ENCODE measurements at places on chromosomes 1 and 21.

- DNase-seq: no peak
These were observed 98.7 kb upstream of the USP24 start for GRCh38 chr1:55313903-55314302.

- DNase-seq: peak; percentile 81
These were observed at the start of gene LDLRAP1 for GRCh38 chr1:25543425-25544242. Gene LDLRAP1 (plus strand): TSS chr1:25543606. CDS start chr1:25543699, 93 bp downstream.

DNA sequence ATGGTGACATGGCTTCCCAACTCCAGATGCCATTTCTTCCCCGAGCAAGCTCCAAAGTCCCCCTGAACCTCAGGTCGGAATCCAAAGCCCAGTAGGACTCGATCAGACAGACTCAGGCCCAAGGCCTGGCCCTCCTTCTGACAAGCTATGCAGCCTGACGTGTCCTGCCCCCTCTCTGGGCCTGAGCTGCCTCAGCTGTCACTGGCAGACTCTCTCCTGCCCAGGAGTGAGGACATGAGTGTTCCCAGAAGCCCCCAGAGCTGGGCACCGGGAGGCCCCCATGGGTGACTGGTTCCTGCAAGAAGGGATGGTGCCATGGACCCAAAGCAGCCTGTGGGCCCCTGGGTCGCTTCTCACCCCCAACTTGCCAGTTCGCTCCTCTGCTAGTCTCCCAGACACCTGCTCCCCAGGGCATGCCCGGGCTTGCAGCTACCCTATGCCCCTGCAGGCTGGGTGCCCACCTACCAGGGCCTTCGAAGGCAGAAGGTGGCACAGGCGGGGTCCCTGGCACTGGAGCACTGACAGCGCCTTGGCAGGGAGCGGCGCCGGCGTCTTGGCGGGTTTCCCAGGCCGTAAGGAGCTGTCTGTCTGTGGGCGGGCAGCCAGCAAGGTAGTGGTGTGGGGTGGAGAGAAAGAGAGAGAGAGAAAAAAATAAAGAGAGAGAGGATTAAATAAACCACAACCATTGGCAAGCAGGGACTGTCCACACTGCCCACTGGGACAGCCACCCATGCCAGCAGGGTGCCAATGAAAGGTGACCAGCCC lies 2.3 kb downstream of the EDN2 start:
- DNase-seq: no peak

GRCh38 chr1:3352299-3352951 lies 102.0 kb upstream of the ARHGEF16 start:
- DNase-seq: no peak

DNA sequence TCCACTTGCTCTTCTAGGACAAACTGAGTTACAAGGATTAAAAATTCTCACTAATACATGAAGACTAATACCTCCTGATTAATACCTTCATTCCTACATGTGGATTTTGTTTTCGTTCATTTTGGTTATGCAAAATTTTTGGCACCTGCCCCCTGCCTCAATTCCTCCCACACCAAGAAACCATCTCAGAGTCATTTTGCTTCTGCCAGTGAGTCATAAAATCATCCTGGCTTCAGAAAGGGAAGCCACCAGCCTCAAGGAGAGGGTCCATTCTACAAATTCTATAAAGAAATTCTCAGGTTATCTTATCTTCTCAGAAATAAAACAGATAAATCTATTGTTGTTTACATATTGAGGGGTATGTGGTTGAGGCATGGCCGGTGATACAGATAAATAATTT lies 103.2 kb upstream of the COA6 start:
- no peak for DNase-seq

DNA sequence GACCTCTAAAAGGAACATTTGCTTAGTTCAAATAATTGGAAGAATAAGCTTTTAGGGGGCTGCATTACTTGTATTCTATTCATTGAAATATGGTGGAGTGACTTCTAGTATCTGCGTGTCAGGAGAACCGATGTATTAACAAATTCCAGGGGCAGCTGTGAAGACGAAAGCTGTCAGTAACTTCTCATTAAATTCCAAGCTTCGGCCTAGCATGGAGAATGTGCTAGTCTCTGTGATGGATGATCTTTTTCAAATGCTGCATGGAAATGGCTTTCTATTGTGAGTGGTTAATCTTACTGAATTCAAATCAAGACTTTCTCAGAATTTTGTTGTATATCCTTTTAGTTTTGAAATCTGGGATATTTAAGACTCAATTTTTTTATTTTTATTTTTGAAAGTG lies 429.9 kb downstream of the ADGRL2 start:
- no peak for DNase-seq

DNA sequence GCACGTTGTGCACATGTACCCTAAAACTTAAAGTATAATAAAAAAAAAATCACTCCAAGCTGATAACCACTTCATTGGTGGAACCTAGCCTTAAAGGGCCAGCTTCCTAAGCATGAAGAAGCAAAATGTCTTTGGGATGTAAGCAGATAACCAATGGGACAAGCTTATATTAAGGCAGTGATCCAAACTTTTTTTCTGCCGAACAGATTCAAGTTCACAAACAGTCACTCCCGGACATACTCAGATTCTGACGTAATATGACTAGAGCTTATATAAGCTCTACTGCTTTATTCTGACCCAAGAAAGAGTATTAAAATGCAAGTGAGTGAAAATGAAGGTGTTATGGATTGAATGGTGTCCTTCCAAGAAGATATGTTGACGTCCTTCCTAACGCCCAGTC lies 44.9 kb upstream of the HIVEP3 start:
- no peak for DNase-seq

GRCh38 chr1:61013189-61013945 lies 69.0 kb upstream of the NFIA start:
- no peak for DNase-seq

GRCh38 chr1:32549616-32550015 lies 10.4 kb downstream of the ZBTB8A start:
- DNase-seq: no peak

GRCh38 chr1:84582802-84583587 lies 8.8 kb upstream of the CTBS start:
- DNase-seq: no peak

- DNase-seq: no peak
These were observed 358.7 kb downstream of the LTN1 start for GRCh38 chr21:28633839-28634555.

DNA sequence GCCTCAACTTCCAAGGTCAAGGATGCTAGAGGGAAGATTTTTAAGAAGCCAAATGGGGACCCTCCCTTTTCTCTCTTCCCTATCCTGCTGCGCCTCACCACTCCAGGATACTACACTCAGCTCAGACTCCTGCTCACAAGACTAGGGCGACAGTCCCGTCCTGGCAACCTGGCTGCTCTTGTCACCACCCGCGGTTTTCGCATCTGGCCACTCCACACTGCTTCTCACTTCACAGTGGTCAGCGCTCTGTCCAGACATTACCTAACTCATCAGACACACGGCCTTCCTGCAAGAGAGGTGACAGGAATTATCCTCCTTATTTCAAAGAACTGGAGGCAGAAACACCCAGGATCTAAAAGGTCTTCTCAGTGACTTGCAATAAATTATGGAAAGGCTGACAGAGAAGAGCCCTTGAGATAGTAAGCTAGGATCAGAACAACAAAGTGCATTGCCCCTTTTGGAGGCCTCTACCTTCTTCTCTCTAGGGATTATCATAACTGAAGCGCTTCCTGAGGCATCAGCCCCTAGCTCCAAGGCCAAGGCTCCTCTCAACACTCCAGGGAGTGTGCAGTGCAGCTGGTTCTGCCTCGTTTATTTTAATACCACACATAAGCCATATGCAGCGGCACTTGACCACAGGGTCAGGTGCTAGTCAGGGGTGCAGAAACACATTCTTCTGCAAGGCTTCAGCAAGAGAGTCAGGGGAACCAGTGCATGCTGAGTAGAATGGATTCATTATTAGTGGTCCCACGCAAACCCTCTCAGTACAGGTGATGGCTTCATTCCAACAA lies 41.9 kb downstream of the ASTN1 start:
- DNase-seq: no peak

DNA sequence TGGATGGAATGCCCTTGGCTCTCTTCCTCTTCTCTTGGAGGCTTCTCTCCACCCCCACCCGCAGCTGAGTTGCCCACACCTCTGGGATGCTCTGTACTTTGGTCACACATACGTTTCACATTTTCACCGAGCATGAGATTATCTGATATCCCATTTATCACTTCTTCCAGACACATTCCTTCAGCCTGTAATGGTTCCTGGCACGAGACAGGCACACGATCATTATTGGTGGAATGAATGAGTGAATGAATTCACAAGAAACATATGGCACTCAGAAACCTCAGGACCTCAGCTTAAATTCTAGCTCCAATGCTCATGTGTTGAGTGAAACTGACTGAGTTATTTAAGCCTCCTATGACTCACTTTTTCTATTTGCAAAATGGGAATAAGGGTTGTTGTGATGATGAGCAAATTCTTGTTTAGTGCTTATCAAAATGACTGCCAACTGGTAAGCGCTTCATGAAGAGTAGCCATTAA lies 242.7 kb upstream of the JUN start:
- DNase-seq: no peak

DNA sequence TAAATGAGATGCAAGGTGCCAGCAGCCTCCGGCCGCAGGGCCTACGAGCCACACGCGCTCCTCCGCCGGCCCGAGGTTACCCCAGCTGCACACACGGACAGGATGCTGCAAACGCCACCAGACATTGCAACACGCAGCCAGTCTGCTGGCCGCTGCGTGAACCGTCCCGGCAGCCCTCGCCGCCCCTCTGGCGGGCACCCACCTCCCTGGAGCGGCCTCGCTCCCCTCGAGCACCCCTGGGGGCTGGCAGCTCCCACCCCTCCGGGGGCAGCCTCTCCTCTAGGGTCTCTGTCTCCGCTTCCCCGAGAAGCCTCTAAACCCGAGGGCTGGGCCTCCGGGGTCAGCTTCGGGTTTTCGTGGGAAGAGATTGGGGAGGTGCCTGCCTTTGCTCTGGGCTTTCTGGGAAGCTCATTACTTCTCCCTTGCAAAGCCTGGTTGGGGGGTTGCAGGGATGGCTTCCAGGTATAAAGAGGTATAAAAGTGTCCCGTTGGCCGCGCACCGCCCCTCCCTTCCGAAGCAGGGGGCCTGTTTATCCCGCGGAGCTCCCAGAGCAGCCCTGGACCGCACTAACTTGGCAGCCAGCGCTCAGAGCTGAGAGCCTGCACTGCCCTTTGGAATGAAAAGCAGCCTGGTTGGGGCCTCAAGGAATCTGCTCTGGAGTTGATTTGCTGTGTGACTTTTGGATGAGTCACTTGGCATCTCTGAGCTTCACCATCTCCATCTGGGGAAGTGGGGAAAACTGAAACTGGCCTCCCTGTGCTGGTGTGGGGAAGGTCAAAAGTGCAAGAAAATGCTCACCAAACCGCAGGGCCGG lies 21.8 kb downstream of the DHRS3 start:
- no peak for DNase-seq

DNA sequence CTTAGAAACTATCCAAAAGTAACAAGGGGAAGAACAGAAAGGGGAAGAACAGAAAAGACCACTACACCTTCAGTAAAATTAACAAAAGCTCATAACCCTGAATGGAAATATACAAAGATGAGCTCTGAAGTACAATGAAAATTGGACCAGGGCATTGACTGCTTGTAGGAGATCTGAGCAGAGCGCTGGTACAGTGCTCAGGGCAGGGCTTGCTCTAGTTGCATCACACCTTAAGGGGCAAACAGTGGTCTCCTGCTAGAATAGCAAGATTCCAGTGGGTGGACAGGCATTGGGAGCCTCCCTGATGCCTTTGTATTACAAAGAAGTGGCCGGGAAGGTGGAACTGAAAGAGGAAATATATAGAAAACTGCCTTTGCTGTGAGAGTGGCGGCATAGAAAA lies 111.9 kb upstream of the RGS1 start:
- DNase-seq: no peak

- no peak for DNase-seq
These were observed 31.8 kb downstream of the WNT4 start for GRCh38 chr1:22111115-22111514.

DNA sequence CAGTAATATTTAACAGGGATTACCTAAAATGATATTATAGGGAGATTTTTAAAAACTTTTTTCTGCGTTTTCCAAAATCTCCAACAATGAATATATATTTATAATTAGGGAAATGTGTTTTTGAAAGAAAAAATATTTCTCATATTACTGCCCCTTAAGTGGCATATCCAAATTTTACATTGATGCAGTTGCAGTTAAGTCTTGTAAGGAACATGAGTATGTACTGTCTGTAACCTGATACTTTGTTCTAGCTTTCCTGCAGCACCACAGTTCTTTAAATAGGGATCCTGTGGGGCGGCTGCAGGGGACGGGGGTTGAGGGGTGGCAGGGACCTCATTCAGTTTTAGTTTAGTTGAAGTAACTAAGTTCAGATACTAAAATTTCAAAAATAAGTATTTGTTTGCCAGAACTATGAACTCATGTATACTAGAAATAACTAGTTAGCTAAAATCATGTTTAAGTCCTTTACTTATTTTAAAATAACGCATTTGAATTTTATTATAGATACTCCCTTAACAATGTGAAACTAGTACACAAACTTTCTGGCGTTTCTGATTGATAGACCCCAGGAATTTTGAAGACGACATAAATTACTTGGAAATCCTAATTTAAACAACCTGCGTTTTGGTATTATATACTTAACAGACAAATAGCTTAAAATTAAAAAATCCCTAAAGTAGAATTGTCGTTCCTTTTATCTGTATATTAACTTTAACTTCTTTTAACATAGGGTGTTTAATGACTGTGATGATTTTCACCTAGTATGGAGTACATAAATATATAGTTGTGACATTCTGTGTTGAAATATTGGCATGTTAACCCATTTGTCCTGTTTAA lies 639 bp upstream of the DNAJB4 start:
- peak; percentile 79 for DNase-seq

- no peak for DNase-seq
These were observed 371 bp upstream of the ODF2L start for GRCh38 chr1:86396498-86396890.

DNA sequence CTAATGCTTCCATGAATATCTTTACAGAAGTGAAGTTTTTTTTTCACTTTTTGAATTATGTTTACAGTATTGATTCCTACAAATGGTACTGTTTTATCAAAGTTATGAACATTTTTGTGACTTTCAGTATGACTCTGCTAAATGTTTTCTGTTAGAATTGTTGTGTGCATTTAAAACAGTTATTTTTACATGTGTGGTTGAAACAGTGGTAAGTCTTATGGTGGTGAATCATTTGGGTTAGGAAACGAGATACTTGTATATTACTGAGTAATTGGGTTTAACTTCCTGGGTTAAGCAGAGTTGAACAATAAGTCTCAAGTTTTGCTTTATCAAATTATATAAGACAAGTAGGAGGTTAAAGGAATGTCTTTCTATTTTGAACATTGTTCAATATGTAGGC lies 66.8 kb downstream of the VPS13D start:
- no peak for DNase-seq

DNA sequence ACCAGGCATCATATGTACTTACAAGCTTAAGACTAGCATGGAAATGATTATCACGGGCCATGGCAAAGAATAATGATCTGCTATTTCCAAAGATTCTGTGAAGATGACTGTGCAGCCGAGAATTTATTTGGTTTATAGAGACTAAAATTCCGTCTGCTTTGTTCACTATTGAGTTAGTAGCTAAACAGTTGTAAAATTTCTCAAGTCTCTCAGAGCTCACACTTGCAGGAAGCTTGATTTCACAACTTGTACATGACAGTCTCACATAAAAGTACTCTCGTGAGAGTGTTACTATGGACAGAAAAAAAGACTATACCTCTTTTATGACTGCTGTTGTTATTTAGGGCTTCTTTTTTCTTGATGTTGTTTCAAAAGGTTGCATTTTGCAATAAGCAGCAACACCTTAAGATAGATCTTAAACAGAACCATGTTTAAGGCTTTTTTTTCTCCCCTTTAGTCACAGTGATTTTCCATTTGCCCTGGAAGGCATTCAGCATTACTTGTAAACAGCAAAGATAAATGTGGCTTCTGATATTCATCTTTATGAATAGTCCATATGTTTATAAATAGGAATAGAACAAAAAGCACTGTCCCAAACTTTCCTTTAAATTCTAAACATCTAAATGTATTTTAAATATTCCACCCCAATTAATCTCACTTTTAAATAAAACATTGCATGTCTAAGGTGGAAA lies 24.8 kb downstream of the ST6GALNAC5 start:
- no peak for DNase-seq
